ENCODE measurements at places on chromosomes 4 and X. TPM values are rescaled to one million over a fixed set of nuclear protein-coding genes. Genes with fewer than 3 reads are reported as not detected.

Gene GJB1
- 0.28 TPM for total RNA-seq

Gene DCHS2
- total RNA-seq = not detected

Gene SPANXA2
- not detected for total RNA-seq

Gene STBD1
- not detected for total RNA-seq

DNA sequence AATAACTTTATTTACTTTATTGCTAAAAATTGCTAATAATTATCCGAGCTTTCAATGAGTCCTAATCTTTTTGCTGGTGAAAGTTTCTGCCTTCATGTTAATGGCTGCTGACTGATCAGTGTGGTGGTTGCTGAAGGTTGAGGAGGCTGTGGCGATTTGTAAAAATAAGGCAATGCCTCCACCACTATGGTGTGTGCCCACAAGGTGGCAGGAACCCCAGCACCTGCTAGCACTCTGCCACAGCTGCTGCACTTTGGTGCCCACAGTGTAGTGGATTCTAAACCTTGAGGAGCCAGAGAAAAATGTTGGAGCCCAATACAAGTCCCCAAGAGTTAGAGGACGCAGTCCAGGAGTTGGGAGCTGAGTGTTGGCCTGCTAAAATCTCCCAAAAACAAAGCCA, 1237.1 kb downstream of the PCDH19 start:
- DNase-seq = no peak

DNA sequence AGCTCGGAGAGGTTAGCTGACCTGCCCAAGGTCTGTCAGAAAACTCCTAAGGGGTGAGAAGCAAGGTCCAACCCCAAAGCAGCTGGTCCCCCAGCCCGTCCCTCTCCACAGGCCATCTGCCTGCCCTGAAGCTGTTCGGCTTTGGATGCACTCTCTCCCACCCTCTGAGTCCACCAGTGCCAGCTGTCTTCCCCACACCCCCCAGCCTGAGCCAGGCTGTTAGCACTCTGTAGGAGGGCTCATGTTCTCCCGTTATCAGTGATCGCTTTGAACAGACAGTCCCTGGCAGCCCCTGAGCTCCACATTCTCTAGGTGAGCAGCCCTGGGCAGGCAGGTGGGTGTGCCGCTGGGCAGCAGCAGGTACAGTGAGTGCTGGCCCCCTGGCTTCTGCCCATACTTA, 16.0 kb downstream of the ZNF185 start:
- DNase-seq = no peak

DNA sequence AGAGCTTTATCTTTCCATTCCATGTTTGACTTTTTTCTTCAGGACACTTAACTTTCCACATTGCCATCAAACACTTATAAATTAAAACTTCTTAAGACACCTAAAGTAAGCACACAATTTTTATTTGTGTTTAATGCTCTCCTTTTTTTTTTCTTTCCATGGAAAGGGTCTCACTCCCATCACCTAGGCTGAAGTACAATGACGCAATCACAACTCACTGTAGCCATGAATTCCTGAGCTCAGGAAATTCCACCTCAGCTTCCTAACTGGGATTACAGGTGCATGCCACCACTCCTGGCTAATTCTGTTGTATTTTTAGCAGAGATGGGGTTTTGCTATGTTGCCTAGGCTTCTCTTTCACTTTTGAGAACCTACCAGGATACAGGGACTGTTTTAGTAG, 7.3 kb downstream of the SMR3A start:
- DNase-seq = no peak

DNA sequence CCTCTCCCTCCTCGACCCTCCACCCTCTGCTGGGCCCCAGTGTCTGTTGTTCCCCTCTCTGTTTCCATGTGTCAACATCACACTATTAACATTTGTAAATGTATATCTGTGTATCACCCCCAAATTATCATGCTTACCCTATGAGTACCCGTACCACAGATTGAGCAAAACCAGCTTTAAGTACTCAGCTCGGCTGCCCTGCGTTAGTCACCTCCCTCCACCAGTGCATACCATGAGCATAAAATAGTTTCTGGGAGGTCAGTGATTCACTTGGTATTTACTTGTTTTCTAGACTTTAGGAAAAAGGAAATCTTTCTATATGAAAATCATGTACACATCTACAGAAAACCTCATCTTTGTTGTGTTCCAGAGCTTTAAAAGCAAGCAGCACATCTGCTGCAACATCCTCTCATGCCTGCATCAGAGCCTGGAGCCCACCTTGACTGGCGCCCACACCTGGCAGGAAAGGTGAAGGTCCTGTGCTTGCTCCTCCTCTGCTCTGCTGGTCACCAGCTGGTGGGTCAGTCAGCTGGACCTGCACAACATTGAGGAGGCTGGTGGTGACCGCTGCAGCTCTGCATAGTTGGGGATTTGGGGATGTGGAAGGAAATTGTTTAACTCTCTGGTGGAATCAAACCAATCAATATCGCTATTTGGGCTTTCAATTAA, 214.4 kb upstream of the KLF3 start:
- DNase-seq = no peak
